ENCODE measurements at places on chromosomes 12 and 14. TPM values are rescaled to one million over a fixed set of nuclear protein-coding genes. Genes with fewer than 3 reads are reported as not detected.

Gene IKZF4
- total RNA-seq = 7.2 TPM

Gene DIO2
- total RNA-seq = 11.6 TPM

Gene ITPR2
- total RNA-seq = 30.8 TPM

Gene TAS2R46
- total RNA-seq = 0.89 TPM

Gene TPPP2
- not detected for total RNA-seq

Gene INHBC
- not detected for total RNA-seq

Gene TMED10
- 144 TPM for total RNA-seq

Gene CEP170B
- total RNA-seq = 64.7 TPM

Gene DAD1
- 123 TPM for total RNA-seq

Gene TMEM63C
- total RNA-seq = not detected

Gene RPL6
- 1,504 TPM for total RNA-seq

Gene PTPN21
- total RNA-seq = 26.1 TPM

Gene NR1H4
- total RNA-seq = not detected

Gene KRT74
- total RNA-seq = not detected

Gene TCL1B
- total RNA-seq = not detected

Gene EPS8
- total RNA-seq = 72.4 TPM
